Right renal cortex interstitium (tissue), 3 donors: ENCODE measurements at places on chromosomes 13 and 19. TPM values are rescaled to one million over a fixed set of nuclear protein-coding genes. Genes with fewer than 3 reads are reported as not detected.

- no peak for DNase-seq
Observed at GRCh38 chr19:18675779-18676178, 7.7 kb upstream of the CRTC1 start.

- no peak for DNase-seq
Observed at GRCh38 chr19:53112286-53112685, 9.1 kb upstream of the ZNF160 start.

GRCh38 chr13:112608212-112608611 lies 20.3 kb upstream of the TUBGCP3 start:
- no peak for DNase-seq

The SRRM5 gene
- 0.67 TPM for polyA plus RNA-seq

The ATP5F1D gene
- 65.9 TPM for polyA plus RNA-seq

DNA sequence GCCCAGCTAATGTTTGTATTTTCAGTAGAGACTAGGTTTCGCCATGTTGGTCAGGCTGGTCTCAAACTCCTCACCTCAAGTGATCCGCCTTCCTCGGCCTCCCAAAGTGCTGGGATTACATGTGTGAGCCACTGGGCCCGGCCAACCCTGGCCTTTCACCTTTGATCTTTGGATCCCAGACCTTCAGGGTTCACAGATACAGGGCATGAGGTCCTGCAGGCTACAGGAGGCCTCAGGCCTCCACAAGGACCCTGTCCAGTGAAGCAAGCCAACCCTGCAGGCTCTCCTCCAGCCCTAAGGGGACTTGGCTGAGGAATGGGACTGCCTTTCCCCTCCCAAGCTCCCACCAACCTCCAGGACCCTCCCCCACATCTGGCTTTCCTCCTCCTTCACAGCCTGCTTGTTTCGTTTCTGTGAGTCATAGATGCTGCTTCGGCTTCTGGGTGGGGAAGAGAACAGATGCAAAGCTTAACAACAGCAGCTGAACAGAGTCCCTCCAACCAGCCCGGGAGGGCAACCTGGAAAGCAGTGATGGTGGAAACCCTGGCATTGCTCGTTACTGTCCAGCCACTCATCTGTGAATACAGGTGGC lies 11.8 kb downstream of the ARHGEF18 start:
- DNase-seq = no peak

- DNase-seq = no peak
Observed at GRCh38 chr13:83824120-83824519, 58.2 kb downstream of the SLITRK1 start.

- DNase-seq = no peak
Observed at GRCh38 chr19:49678985-49679770, 2.1 kb downstream of the PRMT1 start.

GRCh38 chr13:39920613-39921012 lies 265.2 kb downstream of the COG6 start:
- no peak for DNase-seq
